NCI-H226 (cell line): ENCODE measurements at places on chromosomes 5 and 9.
A peak's percentile ranks its signal among the peaks of the same experiment; 100 is the strongest.

DNA sequence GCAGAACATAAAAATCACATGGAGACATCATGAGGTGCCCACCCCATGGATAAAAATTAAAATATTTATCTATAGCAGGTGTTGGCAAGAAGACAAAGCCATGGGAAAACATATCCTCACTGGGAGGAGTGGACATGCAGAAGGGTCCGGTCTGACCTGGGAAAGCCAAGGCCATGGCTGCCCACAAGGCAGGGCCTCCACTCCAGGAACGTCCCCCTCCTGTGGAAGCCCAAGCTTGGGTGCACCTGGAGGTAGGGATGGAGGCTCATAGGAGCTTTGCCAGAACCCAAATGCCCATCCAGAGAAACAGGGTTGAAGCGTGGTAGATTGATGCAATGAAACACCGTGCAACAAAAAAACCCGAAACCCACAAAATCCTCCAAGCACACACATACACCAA lies 81.4 kb upstream of the COL5A1 start:
- DNase-seq, result no peak

- peak; percentile 62 for DNase-seq
Observed at GRCh38 chr5:82594097-82594496, 315.9 kb upstream of the RPS23 start.

DNA sequence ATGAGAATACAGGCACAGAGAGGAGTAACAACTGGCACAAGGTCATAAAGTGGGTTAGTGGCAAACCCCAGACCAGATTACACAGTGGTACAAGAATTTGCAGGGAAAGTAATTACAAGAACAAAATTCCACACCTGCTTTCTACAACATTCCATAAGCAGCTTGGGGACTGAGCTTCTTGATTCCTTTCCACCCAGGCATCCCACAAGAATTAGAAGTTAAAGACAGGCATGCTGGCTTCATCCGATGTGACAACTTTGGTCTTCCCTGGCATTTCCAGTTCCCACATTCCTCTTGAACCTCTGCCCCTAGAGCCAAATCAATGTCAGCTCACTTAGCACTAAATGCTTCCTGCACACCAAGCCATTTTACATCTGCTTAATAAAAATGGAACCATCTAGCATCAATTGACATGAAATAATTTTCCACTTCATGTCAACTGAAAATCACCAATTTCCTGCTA lies 435.8 kb upstream of the PAPPA start:
- peak; percentile 10 for DNase-seq

DNA sequence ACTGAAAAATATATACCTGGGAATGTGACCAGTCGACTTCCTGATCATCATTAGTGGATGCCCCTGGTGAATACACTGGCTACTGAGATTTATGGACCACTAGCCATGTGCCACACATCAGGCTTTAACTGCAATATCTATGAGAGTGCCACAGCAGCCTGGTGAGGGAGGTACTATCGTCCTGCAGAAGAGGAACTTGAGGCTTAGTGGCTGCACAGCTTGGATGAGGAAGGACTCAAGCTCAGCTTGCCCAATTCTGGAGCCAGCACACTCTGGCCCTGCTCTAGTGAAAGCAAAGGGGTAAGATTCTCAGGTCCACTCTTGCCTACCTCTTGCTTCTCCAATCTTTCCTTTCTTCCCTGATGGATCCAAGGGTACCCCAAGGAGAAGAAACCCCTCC lies 129.3 kb downstream of the ENTREP1 start:
- DNase-seq, result no peak

- DNase-seq, result no peak
Observed at GRCh38 chr9:64128572-64128971, 1156.4 kb downstream of the FOXD4L5 start.

- DNase-seq, result no peak
Observed at GRCh38 chr5:133398646-133399101, 213.7 kb downstream of the FSTL4 start.

GRCh38 chr5:10220248-10220647 lies 29.4 kb downstream of the ATPSCKMT start:
- DNase-seq, result no peak

DNA sequence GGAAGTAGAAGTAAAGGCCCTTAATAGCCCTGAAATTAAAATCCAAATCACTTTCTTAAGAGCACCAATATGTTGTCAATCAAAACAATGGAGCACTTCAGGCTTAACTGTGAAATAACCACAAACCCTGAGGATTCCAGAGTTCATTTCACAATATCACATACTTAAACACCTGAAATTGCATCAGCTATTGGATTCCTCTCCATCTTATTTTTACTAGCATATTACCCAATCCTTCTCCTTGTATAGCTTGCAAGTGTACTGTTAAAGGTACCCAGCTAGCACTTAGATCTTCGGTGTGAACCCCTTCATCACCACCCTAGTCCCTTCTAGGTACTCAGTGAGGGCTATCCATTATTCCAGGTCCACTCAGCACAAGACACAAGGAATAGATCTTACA lies 287.3 kb downstream of the EFNA5 start:
- peak; percentile 45 for DNase-seq

- DNase-seq, result no peak
Observed at GRCh38 chr5:102654559-102655349, 100.4 kb upstream of the PAM start.

- DNase-seq, result no peak
Observed at GRCh38 chr5:137092831-137093230, 406.3 kb downstream of the SPOCK1 start.

- DNase-seq, result no peak
Observed at GRCh38 chr9:75653335-75653734, 237.1 kb upstream of the PCSK5 start.

GRCh38 chr5:92769978-92770377 lies 811.0 kb downstream of the NR2F1-AS1 start:
- no peak for DNase-seq

GRCh38 chr5:35852084-35852734 lies 4.5 kb upstream of the IL7R start:
- DNase-seq, result peak; percentile 15

DNA sequence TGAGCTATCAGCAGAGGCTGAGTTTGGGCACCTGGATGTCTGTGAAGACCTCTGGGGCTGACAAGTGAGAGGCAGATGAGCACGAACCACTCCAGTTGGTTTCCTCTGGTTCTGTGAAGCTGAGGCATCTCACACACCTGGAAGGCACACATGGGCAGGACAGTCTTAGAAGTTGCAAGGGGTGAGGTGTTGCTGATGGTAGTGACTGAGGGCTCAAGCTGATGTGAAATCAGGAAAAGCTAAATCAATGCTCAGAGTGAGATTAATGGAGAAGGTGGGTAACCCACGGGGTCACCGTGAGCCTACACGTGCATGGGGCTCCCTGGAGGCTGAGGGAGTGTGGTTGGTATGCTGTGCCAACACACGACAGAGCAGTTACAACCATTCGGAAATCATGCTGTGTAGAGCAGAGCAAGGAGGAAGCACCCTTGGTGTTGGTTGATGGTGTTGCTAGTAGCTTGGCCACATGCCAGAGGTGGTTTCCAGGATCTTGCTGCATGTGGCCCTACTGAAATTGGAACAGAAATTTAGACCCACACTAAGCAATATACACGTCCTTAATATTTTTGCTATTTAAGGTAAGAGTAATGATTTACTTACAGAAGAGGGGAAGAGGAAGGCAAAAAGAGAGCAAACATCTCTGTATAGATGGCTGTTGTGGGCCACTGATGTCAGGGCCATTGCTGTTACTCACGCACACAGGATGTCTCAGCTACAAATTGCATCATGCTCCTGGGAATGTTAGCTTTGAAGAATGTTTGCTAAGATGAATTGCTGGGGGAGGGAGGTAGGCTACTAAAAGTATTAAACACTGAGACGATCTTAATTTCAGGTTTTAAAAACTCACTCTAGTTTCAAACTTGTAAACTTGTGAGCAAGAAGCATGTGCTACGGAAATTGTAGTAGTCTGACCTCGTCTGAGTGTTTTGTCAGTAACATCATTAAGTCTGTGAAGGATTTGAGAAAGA lies 170.5 kb downstream of the ARHGEF28 start:
- DNase-seq, result peak; percentile 90

DNA sequence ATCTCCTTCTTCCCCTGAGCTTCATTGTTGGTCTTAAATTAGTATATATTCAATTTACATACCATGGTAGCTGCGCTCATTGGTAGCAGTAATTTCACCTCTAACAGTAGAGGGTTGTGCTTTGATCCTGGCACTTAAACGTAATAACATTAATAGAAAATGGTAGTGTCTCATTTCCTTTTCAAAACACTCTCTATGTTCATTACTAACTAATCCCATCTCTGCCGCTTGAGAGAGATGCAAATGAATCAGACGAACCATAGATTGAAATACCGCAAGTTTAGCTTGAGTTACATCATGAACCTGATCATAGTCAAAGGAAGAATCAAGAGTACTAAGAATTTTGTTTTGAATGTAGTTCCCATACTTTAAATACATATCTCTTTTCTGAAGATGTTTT lies 2.2 kb downstream of the THBS4 start:
- no peak for DNase-seq

GRCh38 chr5:162068412-162068811 lies 839 bp downstream of the GABRG2 start:
- no peak for DNase-seq

DNA sequence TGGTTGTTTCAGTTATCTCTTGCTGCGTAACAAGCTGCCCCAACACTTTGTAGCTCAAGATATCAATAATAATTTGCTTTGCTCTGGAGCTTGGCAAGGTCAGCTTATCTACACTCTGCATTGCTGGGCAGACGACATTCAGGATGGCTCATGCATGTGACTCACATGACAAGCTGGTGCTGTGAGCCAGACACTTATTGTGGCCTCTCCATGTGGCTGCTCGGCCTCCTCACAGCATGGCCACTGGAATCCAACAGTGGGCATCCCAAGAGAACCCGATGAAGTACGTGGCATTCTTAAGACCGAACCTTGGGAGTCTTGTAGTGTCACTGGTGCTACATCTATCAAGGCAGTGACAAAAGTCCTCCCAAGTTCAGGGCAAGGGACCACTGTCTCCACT lies 94.2 kb upstream of the MVB12B start:
- DNase-seq, result no peak

DNA sequence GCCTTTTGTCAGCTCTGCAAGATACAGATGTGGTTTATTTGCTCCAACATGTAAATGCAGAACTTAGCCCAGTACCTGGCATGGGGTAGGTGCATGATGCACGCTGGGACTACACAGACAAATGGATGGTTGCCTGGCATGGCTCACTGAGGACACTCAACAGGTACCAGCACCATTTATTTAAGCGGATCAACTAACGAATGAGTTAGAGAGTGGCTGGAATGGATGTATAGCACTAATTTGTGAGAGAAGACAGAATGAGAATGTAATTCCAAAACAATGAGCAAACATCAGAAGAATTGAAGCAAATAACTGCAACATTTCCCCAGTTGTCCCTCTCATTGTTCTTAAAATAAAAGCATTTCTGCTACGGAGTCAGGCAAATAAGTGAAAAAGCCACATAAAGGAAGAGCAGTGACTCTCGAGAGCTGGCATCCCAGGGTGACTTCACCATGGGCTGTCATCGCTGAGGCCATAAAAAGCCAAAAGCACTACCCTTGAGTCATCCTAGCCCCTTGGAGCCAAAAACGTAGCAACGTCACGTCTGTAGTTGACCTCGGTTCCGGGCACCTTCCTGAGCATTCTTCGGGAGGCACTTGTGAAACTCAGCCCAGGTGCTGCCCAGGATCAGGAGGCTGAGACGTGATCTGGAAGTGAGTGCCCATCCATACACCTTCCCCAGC lies 290.3 kb downstream of the NSG2 start:
- DNase-seq, result no peak

GRCh38 chr5:176388003-176388443 lies 375 bp downstream of the NOP16 start:
- no peak for DNase-seq

DNA sequence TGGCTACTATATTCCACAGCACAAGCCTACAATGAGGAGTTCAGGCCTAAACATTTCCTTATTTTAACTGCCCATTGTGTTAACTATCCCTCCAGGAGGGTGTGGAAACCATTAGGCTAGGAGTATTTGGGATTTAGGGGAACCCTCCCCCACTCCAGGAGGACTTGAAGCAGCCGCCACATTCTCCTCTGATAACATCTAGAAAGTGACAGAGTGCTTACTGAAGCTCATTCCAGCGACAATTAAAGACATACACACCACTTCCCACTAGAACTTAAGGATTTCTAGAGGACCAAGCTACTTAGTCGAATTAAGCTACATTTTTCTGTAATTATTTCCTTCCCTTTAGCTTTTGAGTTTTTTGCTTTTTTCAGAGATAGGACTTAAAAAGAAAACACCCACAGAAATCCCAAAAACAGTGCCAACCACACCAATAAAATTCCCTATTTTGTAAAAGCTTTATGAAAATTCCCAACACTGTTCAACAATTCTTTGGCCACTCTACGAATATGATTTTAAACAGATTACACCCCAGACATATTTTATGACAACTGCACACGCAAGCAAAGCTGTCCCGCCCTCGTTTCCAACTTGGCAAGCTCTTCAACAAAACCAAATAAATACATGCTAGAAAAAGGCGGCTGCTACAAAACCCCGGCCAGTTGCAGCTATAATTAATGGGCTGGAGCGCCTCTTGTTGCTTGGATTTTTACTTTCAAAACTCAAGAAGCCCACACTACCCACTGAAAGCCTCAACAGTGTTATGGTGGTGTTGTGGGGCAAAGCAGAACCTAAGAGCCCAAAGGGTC lies 4.5 kb downstream of the ROR2 start:
- DNase-seq, result no peak

GRCh38 chr9:76690973-76691370 lies 73.3 kb upstream of the PCA3 start:
- no peak for DNase-seq

DNA sequence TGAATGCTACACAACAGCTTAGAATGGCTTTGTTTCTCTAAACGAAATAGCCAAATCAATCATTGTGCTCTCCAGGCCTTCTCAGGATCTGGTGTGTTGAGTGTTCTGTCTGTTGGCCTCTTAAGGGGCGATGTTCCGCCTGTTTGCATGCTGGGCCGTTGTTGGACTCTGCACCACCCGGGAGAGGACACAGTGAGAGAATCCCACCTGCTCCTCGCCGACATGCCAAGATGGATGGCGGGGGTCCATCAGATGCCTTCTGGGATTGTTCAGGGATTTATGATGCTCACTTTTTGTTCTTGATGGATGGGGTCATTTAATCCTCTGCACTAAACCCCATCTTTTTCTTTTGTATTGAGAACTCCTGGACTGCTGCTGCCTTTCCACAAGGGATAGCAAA lies 159.9 kb downstream of the NTRK2 start:
- DNase-seq, result no peak

- DNase-seq, result no peak
Observed at GRCh38 chr9:95574176-95574575, 57.4 kb upstream of the PTCH1 start.

GRCh38 chr9:37999588-38000189 lies 69.3 kb downstream of the SHB start:
- no peak for DNase-seq

GRCh38 chr5:171570244-171570825 lies 150.9 kb downstream of the FGF18 start:
- no peak for DNase-seq

GRCh38 chr9:127448112-127448805 lies 2.9 kb downstream of the RPL12 start:
- no peak for DNase-seq

- DNase-seq, result no peak
Observed at GRCh38 chr5:108334225-108334624, 47.7 kb downstream of the FBXL17 start.
